ENCODE measurements at places on chromosomes 2 and 18.

- DNase-seq: no peak
- no peak overlapping the region for H3K27ac ChIP-seq
- no peaks in the 10 kb centered on the region for H3K27me3 ChIP-seq
- no peak overlapping the region for H3K4me3 ChIP-seq
- peaks cover 2% of the 10 kb centered on the region for H3K4me1 ChIP-seq
These were observed 119.5 kb upstream of the CYRIA start for GRCh38 chr2:16785149-16785548.

GRCh38 chr2:32937602-32938448 is 8.9 kb upstream of the LTBP1 start:
- no peak overlapping the region for H3K4me3 ChIP-seq
- no peaks in the 10 kb centered on the region for H3K27me3 ChIP-seq
- H3K4me1 ChIP-seq: peaks cover 12% of the 10 kb centered on the region
- DNase-seq: no peak
- H3K36me3 ChIP-seq: no peaks in the 10 kb centered on the region

DNA sequence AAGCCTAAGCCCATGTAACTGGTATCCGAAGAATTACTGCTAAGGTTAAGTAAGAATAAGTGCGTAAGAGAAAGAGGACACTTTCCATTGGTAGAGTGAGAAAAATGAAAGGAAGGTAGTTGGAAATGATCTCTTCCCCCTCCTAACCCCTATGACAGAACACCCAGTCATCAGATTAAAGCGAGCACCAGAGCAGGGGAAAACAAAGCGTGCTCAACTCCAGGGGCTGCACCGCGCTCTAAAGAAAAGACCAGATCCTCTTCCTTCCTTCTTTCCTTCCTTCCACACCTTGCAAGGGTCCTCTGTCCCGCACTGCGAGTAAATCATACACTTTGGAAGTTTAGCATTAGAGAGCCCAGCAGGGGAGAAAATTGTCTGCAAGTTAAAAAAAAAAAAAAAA is 971 bp upstream of the CDH7 start:
- DNase-seq: no peak
- H3K4me3 ChIP-seq: peak overlapping the region; percentile 87
- no peaks in the 10 kb centered on the region for H3K36me3 ChIP-seq
- peak overlapping the region; percentile 69 for H3K27ac ChIP-seq

- H3K27me3 ChIP-seq: peaks cover 3% of the 10 kb centered on the region
- no peak overlapping the region for H3K4me3 ChIP-seq
These were observed 31.6 kb upstream of the TPO start for GRCh38 chr2:1381644-1382043.

DNA sequence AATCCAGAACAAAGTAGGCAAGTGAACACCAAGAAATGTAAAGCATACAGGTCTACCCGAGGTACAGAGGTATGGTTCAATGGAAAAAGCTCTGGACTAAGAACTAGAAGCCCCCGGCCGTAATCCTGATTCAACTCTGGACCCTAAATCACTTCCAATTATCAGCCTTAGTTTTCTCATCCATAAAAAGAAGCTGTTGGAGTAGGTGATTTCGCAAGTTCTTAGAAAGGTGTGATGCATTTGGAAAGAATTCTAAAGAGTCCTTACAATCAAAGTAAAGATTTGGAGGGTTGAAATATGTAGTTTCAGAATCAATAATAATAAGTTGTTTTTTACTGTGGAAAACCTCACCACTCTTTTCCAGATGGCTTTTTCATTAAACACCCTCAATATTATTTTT is 622.1 kb upstream of the ID2 start:
- H3K4me3 ChIP-seq: no peak overlapping the region
- H3K36me3 ChIP-seq: no peaks in the 10 kb centered on the region
- peaks cover 5% of the 10 kb centered on the region for H3K27me3 ChIP-seq
- H3K27ac ChIP-seq: no peak overlapping the region
- peaks cover 1% of the 10 kb centered on the region for H3K4me1 ChIP-seq
- DNase-seq: no peak

All from progenitor cell of endocrine pancreas (in vitro differentiated cells).